Stimulated activated CD8-positive, alpha-beta memory T cell treated with anti-CD3 and anti-CD28 coated beads, Interleukin-15, amount 100 ng/mL, for 24 hours (primary cell): ENCODE measurements at places on chromosomes 5 and 9.

DNA sequence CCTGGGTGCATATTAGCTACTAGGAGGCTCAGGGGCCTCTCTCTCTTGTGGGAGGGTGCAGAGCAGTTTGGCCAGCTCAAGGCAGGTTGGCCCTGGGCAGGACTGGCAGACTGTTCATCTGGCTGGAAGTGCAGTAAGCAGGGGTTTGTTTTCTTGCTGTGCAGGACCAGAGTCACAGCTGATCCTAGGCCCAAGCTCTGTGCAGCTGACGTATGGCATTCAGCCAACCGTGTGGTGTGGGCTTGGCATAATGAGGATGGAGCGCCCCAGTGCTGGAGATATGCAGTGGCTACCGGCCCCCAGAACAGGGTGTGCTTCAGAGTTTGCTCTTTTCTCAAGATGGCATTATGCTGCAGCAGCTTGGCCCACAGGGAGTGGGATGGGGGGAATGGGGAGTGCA is 31.0 kb upstream of the PHF24 start:
- DNase-seq, result no peak

DNA sequence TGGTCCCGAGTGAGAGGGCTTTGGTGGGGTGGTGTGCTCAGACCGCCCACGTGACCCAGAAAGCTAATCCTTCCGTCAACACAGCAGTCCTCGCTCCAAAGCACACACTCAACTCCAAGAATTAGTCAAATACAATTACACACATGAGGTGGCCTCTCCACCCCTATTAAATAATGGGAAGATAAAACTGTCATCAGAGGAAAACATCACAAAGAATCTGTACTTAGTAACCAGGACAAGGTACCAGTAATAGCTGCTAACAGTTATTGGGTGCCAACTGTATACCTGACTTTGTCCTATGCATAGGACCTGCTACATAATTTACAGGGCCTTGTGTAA is 222.8 kb downstream of the HSPA4 start:
- DNase-seq, result no peak

DNA sequence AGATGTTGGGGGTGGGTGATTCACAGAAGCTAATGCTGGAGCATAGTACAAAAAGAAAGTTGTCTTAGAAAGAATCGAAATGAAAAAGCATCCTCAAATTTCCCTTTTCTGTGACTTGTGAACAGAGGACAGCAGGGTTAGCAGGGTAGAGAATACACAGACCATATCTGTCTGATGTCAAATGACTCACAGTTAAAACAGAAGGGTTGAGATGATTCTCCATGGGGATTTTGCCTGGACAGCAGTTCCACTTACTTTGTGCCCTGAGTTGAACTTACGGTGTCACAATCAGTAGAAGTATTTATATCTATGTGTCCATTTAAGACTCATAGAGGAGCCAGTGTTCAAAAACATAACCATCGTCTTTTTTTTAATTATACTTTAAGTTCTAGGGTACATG is 801.6 kb downstream of the KCTD16 start:
- no peak for DNase-seq

GRCh38 chr5:66570201-66570600 is 26.0 kb upstream of the MAST4 start:
- DNase-seq, result no peak

DNA sequence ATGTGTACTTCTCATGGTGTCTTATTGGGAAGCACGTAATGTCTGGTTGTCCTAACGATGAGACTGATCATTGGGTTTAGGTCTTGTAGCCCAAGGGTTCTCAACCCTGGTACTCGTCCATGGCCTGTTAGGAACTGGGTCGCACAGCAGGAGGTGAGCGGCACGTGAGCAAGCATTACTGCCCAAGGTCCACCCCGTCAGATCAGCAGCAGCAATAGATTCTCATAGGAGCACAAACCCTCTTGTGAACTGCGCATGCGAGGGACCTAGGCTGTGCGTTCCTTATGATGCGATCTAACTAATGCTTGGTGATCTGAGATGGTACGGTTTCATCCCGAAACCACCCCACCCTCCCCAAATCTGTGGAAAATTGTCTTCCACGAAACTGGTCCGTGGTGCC is 33.5 kb downstream of the CNOT6 start:
- DNase-seq, result no peak

- no peak for DNase-seq
Observed at GRCh38 chr9:92003308-92004044, 53.4 kb upstream of the ROR2 start.

DNA sequence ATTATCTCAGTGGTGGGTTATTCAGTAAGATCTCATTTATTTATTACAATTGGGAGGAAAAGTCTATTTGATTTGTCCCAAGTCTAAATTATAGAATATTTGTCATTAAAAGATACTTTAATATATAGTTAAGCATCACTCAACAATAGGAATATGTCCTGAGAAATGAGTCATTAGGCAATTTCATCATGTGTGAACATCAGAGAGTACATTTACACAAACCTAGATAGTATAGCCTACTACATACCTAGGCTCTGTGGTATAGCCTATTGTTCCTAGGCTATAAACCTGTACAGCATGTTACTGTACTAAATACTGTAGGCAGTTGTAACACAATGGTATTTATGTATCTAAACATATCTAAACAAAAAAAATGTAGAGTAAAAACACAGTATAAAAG is 135.0 kb upstream of the RASA1 start:
- no peak for DNase-seq

- DNase-seq, result no peak
Observed at GRCh38 chr5:136023958-136024541, 4.7 kb upstream of the TGFBI start.

GRCh38 chr5:120942596-120943350 is 478.7 kb downstream of the PRR16 start:
- no peak for DNase-seq

DNA sequence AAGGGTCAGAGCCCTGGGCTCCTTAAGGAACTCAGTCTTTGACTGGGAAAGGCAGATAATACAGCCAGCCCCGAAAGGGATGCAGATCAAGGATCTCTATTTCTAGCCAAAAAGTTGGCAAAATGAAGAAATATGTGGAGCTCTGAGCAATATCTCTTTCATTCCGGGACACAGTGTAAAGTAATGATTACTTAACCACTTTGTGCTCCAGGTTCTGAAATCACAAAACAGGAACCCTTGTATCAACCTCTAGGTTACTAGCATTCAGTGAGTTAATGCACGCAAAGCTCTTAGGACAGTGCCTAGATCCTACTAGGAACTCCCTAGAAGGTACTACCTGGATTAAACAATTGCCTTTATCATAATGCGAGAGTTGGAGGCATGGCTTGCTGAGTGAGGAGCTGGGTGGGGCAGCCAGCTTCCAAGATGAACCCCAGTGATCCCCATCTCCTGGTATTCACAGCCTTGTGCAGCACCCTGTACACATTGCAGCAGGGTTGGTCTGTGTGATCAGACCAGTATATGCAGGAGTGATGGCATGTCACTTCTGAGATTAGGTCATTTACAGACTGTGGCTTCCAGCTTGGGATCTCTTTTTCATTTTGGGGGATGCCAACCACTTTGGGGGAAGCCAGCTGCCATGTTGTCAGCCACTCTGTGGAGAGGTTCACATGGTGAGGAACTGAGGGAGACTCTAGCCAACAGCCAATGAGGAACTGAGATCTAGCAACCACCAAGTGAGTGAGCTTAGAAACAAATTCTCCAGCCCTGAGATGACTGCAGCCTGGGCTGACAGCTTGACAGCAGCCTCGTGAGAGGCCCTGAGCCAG is 103.1 kb upstream of the SLC44A1 start:
- no peak for DNase-seq

- no peak for DNase-seq
Observed at GRCh38 chr5:173316339-173317020, 11.7 kb downstream of the STC2 start.

DNA sequence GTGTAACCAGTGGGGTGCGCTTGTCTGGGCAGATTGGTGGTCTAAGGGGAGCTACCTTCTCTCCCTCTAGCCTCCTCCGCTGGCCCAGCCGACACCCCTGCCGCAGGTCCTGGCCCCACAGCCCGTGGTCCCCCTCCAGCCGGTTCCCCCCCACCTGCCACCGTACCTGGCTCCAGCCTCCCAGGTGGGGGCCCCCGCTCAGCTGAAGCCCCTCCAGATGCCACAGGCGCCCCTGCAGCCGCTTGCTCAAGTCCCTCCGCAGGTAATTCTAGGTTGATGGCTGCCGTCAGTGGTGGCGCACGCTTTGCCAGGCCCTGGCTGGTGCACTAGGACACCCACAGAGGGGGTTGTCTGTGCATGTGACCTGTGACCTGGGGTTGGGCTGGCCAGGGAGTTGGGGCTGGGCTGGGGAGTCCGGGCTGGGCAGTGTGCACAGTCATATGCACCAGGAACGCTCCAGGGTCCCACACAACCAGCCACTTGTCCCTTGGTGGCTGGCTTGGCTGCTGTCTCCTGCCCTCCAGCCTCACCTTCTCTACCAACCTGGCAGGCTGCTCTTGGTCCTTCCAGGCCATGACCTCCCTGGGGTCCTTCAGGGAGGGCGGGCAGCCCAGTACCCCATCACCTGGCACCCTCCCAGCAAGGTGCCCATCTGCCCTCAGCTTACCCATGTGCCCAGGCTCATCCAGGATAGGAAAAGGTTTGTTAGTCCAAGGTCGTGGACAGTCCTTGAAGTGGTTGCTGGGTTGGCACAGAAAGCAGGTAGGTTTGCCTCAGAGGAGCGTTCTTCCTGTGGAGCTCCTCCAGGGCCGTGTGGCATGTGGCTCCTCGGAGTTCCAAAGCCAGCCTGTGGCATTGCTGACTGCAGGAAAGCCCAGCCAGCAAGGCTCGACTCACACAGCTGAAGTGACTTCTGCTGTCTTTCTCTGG is 73.2 kb downstream of the WNK2 start:
- no peak for DNase-seq

- no peak for DNase-seq
Observed at GRCh38 chr5:149517461-149518122, 33.6 kb downstream of the CSNK1A1 start.

- peak; percentile 69 for DNase-seq
Observed at GRCh38 chr5:172713113-172713808, 57.7 kb downstream of the DUSP1 start.

- DNase-seq, result no peak
Observed at GRCh38 chr9:128077847-128078503, 9.9 kb downstream of the SLC25A25 start.

DNA sequence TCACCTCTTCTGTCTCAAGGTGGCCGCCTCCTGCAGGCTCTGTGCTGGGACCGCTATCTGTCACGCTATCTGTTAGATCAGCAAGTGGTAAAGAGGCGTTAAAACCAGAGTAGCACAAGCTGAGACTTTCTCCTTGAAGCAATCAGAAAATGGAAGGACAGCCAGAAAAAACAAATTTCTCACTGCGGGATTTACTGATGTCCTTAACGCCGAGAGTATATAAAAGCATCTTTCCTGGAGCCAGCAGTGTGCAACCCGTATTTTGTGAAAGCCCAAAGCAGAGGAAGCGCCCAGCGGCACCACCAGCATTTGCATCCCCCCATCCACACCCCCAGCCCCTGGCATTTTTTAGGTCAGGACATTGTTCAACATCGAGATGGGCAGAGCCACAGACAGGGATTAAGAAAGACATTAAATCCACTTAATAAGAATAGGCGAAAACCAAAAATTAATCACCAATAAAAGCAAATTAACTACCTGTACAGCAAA is 48.6 kb downstream of the DUSP1 start:
- DNase-seq, result no peak

DNA sequence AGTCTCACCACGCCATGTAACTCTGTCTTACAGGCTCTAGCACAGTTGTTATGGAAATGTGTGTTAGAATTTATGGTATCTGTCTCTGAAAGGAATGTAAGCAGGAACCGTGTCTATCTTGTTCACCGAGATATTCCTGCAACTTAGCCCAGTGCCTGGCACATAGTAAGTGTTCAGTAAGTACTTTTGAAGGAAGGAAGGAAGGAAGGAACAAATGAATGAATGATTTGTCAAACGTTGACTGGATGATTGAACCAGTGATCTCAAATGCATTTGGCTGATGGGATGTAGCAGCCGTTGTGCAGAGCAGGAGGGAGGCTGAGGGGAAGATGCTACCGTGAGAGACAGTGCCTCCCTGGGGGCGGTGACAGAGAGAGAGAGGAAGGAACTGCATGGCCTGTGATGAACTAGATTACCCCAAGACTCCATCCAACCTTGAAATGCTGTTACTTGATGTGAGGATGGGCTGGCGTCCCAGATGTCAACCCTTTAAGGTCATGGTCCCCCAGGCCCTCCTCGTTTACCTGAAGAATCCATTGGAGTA is 47.5 kb upstream of the PPARGC1B start:
- DNase-seq, result no peak

DNA sequence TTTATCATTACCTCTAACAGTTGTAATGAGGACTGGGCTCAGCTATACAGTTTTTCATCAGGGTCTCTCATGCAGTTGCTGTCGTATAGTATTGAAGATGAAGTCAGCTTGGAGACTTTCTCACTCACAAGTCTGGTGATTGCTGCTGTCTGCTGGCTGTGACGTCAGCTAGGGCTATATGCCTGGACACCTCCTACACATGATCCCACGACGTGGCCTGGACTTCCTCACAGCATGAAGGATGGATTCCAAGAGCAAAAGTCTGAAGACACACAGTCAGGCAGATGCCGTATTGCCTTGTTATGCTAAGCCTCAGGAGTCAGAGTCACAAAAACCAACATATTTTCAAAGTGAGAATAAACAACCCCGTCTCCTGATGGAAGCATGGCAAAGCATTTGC is 193.3 kb downstream of the LURAP1L start:
- DNase-seq, result no peak

DNA sequence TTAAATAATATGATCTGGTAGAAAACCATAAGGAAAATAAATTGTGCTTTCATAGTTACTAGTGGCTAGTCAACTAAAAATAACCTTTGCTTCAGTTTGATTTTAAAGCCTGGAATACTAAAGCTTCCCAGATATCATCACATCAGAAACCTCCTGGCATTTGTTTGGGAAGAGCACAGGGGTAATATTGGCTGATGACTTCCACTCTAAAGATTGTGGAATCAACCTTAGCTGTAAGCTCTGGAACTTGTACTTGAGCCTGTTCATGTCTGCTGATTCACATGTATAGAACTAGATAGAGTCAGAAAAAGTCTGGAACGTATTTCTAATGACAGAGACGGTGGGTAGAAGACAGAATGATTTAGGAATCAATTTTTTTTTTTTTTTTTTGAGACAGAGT is 345.0 kb downstream of the CWC27 start:
- no peak for DNase-seq

- DNase-seq, result no peak
Observed at GRCh38 chr9:17863213-17863883, 284.5 kb downstream of the SH3GL2 start.

DNA sequence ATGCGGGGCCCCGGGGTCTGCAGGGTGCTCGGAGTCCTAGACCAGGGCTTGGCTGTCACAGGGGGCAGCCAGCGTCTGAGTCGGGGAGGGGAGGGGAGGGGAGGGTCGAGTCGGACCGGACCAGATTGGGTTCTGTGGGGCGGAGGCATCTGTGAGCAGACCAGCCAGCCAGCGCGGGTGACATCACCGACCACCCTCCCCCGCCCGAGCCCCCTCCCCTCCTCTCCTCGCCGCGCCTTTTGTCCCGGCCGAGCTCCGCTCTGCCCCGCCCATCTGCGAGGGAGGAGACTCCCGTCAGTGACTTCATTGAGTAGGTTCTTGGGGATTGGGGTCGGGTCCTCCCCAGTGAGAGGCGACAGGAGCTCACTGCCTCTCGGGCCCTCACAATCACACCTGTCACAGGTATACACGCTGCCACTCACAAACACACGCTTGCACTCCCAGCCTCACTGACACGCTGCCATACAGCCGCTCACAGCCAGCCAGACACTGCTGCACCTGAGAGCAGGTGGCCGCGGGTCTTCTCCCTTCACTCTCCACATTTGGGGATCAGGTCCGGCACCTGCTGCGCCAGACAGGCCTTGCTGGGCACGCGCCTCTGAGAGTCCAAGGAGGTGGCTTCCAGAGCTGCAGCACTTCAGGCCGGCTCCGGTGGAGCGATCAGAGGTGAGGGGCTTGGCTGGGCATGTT is 546 bp downstream of the DNAJB5 start:
- no peak for DNase-seq
